ENCODE measurements at places on chromosomes 6 and 20. TPM values are rescaled to one million over a fixed set of nuclear protein-coding genes. Genes with fewer than 3 reads are reported as not detected.

GRCh38 chr6:33279257-33279695 lies 2.4 kb downstream of the B3GALT4 start:
- no peak for DNase-seq

DNA sequence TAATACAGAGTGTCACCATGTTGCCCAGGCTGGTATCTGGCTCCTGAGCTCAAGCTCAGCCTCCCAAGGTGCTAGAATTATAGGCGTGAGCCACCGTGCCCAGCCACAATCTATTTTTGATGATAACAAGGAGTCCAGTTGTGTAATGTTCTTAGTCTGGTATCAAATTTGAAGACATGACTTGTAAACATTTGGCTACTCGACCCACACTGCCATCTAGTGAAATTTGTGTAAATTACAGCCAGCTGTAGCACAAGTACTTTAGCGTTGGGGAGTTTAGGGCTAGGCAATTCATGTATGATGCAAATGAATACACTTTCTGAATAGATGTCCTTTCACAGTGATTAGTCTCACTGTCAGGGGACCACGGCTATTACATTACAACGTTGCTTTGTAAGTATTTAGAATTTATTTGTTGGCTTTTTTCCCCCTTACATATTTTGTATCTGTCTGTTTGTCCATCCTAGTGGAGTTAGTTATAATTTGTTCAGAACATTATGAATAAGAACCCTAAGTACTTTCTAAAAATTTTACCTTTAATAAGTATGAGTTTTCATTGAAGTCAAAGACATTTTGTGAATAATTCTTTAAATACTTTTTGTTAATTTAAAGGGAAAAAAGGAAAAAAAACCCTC lies 139.7 kb downstream of the PRDM13 start:
- DNase-seq: peak; percentile 4

GRCh38 chr6:154653385-154653784 lies 79.8 kb upstream of the SCAF8 start:
- DNase-seq: no peak

GRCh38 chr6:126530775-126531174 lies 190.9 kb downstream of the CENPW start:
- no peak for DNase-seq

GRCh38 chr6:134703206-134703605 lies 246.7 kb downstream of the ALDH8A1 start:
- no peak for DNase-seq

DNA sequence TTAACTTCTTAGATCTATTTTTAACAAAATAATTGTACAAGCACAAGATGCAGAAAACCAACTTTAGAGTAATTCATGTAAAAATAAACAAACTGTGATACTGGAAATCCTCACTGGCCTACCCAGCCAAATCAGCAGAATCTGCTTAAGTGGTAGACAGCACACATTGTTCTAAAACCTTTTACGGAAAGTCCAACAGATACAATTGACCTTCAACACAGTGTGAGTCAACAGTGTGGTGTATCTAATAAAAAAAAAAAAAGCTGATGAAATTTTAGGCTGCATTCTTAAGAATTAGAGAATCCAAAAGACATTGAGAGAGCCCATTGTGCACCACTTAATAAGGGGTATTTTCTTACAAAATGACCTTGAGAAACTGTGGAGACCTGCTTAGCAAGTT lies 174.5 kb downstream of the COL21A1 start:
- DNase-seq: no peak

DNA sequence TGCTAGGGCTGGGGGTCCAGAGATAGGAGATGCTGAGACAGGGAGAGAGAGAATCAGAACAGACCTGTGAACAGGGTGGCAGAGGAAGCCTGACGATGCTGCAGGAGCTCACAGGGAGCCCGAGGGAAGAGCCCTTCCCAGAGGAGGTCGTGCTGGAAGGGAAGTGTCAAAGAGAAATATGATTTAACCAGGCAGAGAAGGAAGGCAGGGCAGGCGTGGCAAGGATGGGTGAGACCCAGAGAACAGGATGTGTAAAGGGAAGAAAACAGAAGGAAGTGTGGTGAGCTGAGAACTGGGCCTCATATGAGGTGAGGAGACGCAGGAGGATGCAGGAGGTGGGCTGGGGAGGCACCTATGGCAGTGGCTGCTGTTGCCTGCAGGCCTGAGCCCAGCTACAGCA lies 105.6 kb downstream of the ZDHHC14 start:
- DNase-seq: no peak

- DNase-seq: peak; percentile 10
Observed at GRCh38 chr6:116847227-116847626, 18.3 kb upstream of the GPRC6A start.

DNA sequence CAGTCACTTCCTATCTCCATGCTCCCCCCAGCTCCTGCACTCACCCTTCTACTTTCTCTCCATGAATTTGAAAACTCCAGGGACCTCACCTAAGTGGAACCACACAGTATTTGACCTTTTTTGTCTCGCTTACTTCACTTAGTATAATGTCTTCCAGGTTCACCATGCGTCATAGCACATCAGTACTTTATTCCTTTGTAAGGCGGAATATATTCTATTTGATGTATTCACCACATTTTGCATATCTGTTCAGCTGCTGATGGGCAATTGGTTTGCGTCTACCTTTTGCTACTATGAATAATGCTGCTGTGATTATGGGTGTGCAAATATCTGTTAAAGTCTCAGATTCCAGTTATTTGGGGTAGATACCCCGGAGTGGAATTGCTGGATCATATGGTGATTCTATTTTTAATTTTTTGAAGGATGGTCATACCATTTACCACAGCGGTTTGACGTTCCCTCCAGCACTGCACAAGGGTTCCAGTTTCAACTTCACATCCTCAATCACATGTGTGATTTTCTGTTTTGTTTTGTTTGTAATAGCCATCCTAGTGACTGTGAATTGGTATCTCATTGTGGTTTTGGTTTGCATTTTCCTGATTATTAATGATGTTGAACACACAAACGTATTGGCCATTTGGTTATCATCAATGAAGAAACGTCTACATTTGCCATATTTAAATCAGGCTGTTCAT lies 20.3 kb upstream of the SYNDIG1 start:
- DNase-seq: no peak

DNA sequence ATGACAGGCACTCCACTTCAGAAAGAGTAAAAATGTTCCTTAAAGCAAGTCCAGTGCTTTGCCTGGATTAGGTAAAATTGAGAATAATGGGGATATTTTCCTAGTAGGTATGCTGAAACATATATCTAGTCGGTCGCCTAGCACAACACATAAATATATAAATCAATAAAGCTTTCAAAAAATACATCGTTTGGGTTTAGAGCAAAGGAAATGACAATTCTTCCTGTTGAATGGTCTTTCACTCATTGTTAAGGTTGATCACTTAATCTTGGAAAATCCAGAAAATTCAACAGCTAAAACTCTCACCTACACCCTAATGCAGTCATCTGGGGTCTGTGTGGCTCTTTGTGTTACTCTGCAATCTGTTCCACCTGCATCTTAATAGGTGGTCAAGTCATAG lies 13.9 kb downstream of the HAO1 start:
- DNase-seq: no peak

Gene ME1
- total RNA-seq: 2.9 TPM

Gene BMP7
- total RNA-seq: 9.4 TPM

Data from frontal cortex (tissue), 4 donors.